ENCODE measurements at places on chromosomes 6 and 20.

DNA sequence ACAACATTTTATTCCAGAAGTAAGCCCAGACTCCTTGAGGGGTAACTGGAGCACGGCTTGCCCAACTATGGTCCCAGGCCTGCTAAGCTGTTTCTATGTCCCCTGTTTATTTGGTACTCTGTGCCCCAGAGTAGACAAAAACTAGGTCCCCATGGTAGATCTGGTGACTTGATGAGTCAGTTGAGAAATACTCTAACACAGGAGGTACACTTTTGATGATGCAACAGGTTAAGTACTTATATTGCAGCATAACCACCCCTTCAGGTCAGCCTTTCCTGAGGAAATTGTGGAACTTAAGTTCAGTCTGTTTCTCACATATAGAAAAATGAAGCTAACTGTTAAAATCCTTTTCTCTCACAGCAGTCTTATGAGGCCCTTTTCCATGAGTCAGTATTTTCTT is 19.6 kb downstream of the TTPAL start:
- peak; percentile 92 for DNase-seq

GRCh38 chr6:4169028-4169789 is 33.8 kb upstream of the ECI2 start:
- DNase-seq: no peak

DNA sequence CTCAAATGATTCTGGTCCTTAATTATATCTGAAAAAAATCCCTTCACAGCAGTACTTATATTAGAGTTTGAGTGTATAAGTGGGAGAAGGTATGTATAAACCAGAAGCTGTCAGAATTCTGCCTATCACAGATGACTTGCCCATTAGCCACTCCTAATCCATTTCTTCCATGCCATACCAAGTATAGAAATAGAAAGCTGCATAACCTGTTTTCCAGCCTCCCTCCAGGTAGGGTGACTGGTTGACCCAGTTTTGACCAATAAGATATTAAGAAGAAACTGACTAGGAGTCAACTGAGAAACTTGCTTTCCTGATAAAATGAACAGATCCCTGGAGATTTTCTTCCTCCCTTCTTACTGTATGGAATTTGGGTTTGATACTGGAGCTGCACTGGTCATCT is 112.2 kb upstream of the GRIK2 start:
- no peak for DNase-seq

- no peak for DNase-seq
Observed at GRCh38 chr6:32129297-32130088, 595 bp downstream of the FKBPL start.

- no peak for DNase-seq
Observed at GRCh38 chr6:9620263-9620662, 794.6 kb downstream of the TFAP2A start.

GRCh38 chr6:137903274-137903932 is 36.3 kb downstream of the TNFAIP3 start:
- no peak for DNase-seq

DNA sequence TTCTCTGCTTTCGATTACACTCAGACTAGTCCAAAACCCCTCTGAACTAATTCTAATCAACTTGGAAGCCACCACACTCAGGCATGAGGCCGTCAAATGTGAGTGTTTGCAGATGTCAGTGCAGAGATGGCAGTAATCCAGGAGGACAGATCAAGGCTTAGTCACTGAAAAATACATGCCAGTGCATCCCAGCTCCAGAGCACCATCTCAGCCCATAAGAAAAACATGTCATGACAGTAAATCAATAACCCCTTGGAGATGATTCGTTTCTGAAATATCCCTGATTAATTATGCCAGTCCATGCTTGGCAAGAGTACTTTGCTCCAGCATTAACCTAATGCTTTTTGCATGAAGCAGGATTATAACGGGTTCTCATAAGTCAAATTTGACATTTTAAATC is 179.5 kb downstream of the ADAT2 start:
- no peak for DNase-seq

GRCh38 chr6:165889636-165890403 is 226.8 kb upstream of the PDE10A start:
- no peak for DNase-seq

DNA sequence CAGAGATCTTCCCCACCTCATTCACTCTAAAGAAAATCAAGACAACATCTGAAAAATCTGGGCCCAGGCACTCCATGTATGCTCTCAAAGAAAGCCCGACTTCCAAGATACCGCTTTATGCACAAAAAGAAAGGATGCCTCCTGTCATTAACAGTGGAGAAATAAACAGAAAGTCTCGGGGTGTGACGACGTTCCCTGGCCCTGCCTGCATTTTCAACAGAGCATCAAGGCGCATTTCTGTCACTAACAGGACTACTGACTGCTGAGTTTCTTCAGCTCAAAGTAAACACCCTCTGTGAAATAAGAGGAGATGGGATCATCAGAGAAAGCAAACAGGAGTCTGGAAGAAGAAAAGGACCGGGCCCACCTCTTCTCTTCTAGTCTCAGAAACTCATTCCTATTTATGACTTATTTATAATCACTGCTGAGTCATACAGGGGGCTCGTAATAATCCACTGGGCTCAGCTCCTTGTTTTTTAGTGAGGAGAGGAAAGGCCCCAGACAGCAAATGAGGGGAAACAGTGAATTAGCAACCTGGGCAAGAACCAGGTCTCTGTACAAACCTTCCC is 99.7 kb downstream of the ZMYND8 start:
- no peak for DNase-seq

DNA sequence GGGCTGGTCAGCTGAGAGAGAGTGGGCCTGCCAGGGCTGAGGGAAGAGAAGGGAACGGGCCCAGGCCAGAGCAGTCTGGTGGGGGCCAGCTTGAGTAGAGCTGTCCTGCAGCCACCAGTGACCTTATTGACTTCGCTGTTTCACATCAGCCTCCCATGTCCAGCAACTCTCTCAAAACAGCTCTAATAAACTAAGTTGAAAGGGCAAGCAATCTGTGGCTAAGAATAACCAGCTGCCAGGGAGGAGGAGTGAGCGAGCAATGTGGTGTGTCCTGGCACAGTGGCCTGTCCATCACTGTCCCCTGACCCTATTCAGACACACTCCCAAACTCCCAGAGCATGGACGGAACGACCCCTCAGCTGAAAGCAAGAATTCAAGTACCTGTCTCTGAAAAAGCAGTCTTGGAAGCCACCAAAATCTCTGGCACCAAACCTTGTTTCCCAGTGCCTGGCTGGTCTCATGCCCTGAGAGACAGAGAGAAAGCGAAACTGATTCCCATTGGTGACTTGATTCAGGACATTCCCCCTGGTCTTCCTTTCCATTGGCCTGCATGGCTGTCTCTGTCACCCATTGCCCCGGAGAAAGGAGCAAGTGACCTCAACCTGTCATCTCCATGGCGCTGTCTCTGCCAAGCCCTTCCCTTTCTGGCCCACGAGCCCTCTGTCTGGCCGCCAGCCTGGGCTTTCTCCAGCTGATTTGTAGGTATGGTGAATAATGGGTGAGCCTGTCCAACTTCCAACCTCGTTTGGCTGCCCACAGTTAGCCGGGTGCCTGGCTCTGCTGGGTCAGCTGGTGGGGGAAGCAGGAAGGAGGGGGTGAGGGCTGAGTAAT is at the start of gene DDO:
Gene DDO, minus strand, starts transcription at position 490 of the 831 bp plus-strand sequence. CDS start 2,113 bp downstream, outside the sequence.
- DNase-seq: no peak

DNA sequence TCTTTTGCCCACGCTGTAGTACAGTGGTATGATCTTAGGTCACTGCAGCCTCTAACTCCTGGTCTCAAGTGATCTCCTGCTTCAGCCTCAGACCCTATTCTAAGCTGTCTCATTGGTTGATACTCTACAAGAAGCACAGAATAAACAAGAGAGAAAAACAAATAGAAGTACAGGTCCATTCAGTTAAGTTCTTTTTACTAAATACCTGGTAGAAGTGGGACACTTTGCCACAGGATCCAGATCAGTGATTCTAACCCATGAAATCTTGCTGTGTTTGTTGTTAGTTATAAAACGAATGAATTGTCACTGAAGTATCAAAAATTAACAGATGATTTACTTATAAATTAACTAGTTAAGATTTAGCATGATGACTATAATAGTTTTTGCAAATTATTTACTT is 76.7 kb downstream of the SCAND1 start:
- DNase-seq: no peak

DNA sequence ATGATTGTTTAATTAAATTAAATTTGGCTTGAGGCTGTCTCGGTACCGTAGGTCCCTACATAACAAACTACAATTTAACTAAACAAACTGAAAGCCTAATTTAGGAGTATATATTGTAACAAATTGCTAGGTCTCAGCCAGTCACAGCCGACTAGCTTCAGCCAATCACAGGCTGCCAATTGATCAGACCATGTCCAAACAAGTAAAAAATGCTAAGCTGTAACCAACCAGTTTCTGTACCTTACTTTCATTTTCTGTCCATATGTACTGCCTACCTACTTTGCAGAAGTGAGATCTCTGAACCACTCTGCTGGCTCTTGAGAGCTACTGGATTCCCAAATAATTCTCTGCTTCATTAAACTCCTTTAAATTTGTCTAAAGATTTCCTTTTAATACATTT is 648.0 kb upstream of the GJE1 start:
- DNase-seq: peak; percentile 90

GRCh38 chr6:149984773-149985172 is 21.0 kb downstream of the ULBP1 start:
- DNase-seq: no peak

DNA sequence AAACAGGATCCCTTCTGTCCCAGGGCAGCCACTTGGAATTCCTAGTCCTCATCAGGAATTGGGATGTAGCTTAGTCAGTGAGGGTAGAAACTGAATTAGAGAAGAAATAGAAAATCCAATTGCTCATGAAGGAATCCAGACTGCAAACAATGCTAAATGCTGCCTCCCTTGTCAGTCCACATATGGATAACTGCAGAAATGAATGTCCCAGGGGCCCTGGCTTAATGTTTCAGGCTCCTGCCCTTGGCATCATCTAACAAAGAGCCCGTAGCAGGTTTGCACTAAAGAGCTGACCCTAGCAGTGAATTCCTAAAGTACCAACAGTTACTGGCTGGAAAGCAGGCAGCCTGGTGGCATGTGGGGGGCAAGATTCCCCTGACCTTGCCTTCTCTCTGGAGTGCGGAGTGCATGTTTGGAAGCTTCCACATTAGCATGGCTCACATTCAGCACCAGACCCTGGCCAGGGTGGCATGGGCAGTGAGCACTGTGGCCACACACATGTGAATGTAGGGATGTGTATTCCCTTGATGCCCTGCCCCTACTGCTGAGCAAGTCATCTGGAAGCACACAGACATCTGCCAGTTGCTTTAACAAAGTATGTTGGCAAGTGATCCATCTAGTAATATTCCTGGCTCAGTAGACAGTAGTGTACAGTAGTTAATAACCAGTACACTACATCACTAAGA is 394.5 kb downstream of the CDC5L start:
- no peak for DNase-seq

DNA sequence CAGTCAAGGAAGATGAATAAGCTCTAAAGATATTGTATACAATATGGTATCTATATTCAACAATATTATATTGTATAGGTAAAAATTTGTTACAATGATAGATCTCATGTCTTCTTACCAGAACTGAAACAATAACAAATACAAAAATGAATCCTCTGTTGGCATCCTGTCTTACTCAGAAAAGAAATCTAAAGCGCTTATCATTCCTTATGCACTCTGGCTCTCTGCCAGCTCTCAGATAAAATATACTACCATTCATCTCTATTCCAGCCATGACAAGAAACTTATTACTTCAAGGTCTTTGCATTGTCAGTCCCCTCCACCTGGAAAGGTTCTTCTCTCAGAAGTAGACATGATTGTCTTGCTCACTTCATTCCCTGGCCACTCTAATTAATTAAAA is 138.6 kb downstream of the THEMIS start:
- DNase-seq: no peak

DNA sequence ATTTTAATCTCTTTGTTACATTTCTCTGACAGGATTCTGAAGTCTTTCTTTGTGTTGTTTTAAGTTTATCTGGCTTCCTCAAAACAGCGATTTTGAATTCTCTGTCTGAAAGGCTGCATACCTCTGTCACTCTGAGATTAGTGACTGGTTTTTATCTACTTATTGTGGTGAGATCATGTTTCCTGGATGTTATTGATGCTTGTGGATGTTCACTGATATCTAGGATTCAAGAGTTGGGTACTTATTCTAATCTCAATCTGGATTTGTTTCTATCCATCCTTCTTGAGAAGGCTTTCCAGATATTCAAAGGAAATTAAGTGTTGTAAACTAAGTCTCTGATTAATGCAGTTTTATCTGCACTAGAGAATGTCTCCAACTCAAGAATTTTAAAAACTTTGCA is 1076.1 kb upstream of the ADGRB3 start:
- DNase-seq: no peak

- no peak for DNase-seq
Observed at GRCh38 chr6:17503051-17503450, 97.1 kb upstream of the FAM8A1 start.

DNA sequence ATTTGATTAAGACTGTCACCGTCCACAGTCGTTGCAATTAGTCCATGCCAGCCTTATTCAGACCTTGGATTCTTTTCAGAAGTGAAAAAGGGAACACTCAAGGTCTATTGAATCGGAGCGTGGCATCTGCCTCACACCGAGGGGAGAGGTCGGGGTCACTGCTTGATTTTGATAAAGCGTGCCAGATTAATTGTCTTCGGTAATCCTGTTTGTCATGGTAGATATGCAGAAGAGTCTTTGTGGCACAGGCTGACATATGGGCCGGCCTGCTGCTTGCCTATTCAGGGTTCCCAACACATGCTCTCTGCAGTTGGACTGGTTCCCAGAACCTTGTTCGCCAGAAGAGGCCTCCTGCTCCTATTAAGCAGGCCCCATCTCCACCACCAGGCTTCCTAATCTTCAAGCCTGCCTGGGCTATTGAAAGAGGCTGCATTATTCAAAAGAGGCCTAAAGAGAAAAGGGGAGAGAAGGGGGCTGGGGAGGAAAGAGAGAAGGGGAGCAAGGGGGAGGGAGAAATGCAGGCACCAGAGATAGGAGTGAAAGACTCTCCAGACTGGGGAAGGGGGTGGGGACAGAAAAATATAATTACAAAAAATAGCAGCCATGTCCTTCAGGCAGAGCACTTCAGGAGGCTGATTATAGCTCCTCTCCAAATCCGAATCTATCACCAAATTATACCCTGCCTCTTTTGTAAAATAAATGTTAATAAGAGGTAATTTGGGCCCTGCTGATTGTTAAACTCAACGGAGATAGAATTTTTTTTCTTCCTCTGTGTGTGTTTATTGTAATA is 611.3 kb downstream of the HDGFL1 start:
- no peak for DNase-seq

DNA sequence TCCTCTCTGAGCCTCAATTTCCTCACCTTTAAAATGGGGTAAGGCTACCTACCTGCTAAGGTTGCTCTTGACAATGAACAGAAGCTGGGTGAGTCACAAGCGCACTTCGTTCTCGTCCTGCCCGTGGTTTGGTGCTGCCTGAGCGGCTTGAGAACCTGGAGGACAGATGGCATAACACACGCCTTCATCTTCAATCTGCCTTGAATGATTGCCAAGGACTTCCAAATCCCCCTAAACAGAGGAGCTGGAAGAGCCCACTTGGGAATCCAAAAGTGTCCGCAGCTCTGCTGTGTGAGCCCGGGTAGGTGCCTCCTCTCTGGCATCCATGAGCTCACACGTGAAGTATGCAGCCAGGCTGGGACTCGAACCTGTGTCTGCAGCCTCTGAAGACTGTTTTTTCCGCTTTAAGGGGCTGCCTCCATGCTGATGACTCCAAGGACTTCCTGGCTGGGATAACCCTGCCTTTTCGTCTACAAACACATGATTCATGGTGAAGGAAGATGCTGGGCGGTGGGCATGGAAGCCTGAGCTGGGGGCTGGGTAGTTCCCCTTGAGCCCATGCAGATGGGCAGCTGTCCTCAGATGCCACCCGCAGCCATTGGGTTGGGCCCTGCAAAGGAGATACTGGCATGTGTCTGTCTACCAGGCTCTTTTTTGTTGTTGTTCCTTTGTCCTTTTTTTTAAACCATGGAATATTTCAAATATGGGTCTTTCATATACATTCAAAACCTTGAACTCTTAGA is 25.3 kb upstream of the CSNK2A1 start:
- DNase-seq: no peak

All from AML-193 (cell line).